ENCODE measurements at places on chromosomes 7 and 10.

DNA sequence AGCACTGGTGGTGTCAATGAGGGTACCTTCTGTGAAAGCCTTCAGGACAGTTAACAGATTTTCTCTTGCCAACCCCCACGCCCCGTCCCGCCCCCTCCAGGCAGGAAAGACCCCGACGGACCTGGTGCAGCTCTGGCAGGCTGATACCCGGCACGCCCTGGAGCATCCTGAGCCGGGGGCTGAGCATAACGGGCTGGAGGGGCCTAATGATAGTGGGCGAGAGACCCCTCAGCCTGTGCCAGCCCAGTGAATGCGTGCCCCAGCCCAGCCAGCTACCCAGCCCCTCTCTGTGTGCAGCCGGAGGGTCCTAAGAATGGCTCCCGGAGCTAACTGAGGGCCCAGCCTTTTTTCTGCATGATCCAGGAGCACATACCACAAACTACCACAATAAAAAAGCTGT, 713 bp upstream of the HOGA1 start:
- no peak for DNase-seq

GRCh38 chr7:158312789-158313188, 274.8 kb downstream of the PTPRN2 start:
- DNase-seq, result no peak

DNA sequence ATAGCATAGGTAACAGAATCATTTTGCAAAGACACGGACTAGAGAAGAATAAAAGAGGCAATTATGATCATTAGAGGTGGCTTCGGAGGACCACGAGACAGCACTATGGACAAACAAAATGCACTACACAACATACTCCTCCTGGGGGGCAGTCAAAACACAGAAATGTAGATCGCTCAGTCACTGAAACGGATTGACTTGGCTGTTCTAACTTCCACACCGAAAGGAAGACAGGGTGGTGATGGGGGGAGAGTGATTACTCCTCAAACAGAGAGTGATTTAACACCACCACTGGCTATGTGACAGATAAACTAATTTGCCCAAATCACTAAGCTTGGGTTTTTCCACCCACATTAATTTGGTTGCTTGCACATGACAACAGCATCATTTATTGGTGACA, 14.1 kb upstream of the PPA1 start:
- no peak for DNase-seq

- no peak for DNase-seq
Measured at GRCh38 chr7:107505362-107505761, 35.5 kb downstream of the GPR22 start.

DNA sequence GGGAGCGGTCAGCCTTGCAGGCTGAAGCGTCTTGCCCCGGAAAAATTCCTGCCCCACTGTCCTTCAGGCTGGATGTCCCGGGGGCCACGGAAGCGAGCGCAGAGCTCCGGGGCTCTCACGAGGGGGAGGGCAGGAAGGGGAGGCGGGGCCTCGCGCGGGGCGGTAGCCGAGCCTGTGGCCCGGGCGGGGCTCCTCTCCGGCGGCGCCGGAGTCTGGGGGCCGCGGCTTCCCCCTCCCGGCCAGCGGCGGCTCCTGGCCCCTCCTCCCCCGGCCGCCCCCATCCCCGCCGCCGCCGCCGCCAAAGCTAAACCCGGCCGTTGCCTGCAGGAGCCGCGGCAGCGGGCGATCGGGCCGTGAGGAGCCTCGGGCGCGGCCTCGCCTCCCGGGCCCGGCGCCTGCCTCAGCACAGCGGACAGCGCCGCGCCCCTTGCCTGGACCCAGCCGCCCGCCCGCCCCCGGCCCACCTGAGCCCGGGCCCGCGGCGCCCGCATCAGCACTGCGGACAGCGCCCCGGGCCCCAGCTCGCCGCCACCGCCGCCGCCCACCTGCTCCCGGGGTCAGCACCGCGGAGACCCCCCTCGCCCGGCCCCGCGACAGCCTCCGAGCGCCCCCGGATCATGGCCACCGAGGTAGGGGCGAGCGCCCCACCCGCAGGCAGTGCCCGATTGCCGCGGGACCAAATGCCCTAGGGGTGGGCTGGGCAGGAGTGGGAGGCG, at the start of gene GOLGA7B:
TSS of gene GOLGA7B (plus strand) at position 157 of the 716 bp plus-strand sequence. CDS start at position 618, 461 bp downstream.
- DNase-seq, result no peak

Data from ureter (tissue), 1 donor.